ENCODE measurements at places on chromosomes 16 and 17. TPM values are rescaled to one million over a fixed set of nuclear protein-coding genes. Genes with fewer than 3 reads are reported as not detected.

GRCh38 chr17:59409336-59410048 lies 78.0 kb downstream of the YPEL2 start:
- H3K36me3 ChIP-seq, result no peaks in the 10 kb centered on the region
- H3K4me1 ChIP-seq, result no peaks in the 10 kb centered on the region
- no peak overlapping the region for H3K27ac ChIP-seq
- H3K4me3 ChIP-seq, result no peak overlapping the region
- DNase-seq, result no peak

- no peaks in the 10 kb centered on the region for H3K4me1 ChIP-seq
- H3K27ac ChIP-seq, result no peak overlapping the region
- H3K36me3 ChIP-seq, result no peaks in the 10 kb centered on the region
- H3K4me3 ChIP-seq, result no peak overlapping the region
Observed at GRCh38 chr17:15418781-15419180, 48.6 kb downstream of the CDRT4 start.

- no peaks in the 10 kb centered on the region for H3K36me3 ChIP-seq
- H3K4me3 ChIP-seq, result no peak overlapping the region
- no peak for DNase-seq
- no peaks in the 10 kb centered on the region for H3K4me1 ChIP-seq
- H3K27ac ChIP-seq, result no peak overlapping the region
Observed at GRCh38 chr16:3953728-3954410, 73.4 kb upstream of the CREBBP start.

DNA sequence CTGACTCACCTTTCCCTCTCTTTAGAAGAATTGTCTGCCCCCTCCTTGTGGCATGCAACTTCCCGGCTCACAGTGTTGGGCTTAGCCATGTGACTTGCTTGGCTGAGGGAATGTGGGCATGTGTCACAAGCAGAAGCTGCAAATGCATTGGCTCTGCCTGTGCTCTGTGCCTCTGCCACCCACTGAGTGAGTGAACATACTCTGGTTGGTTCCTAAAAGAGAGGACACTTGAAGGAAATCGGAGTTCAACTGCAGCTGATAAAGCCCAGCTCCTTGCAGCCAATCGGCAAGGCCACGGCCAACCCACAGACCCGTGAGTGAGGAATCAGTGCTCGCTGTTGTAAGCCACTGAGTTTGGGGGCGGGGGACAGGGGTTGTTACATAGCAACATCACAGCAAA lies 10.9 kb upstream of the GINS2 start:
- peaks cover 12% of the 10 kb centered on the region for H3K27me3 ChIP-seq
- no peak for DNase-seq
- H3K4me3 ChIP-seq, result no peak overlapping the region
- no peak overlapping the region for H3K27ac ChIP-seq
- H3K4me1 ChIP-seq, result no peaks in the 10 kb centered on the region

CDRT15 gene
- not detected for total RNA-seq

DNA sequence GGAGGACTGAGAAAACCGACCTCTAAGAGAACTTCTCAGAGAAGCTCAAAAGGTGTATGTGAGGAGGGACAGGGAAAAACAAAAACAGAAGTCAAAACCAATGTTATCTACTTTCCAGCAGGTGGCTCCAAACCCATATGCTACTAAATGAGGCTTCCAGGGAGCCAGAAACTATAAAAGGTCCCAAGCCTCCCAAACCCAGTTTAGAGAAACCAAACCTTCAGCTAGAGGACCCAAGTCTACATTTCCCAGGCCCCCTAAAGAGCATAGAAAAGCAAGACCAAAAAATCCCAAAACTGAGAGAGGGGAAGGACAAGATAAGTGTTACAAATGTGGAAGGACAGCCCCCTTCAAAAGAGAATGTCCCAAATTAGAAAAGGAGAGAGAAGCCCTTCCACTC lies 3.7 kb downstream of the HPR start:
- no peaks in the 10 kb centered on the region for H3K36me3 ChIP-seq
- no peak for DNase-seq
- no peak overlapping the region for H3K4me3 ChIP-seq
- no peak overlapping the region for H3K27ac ChIP-seq

DNA sequence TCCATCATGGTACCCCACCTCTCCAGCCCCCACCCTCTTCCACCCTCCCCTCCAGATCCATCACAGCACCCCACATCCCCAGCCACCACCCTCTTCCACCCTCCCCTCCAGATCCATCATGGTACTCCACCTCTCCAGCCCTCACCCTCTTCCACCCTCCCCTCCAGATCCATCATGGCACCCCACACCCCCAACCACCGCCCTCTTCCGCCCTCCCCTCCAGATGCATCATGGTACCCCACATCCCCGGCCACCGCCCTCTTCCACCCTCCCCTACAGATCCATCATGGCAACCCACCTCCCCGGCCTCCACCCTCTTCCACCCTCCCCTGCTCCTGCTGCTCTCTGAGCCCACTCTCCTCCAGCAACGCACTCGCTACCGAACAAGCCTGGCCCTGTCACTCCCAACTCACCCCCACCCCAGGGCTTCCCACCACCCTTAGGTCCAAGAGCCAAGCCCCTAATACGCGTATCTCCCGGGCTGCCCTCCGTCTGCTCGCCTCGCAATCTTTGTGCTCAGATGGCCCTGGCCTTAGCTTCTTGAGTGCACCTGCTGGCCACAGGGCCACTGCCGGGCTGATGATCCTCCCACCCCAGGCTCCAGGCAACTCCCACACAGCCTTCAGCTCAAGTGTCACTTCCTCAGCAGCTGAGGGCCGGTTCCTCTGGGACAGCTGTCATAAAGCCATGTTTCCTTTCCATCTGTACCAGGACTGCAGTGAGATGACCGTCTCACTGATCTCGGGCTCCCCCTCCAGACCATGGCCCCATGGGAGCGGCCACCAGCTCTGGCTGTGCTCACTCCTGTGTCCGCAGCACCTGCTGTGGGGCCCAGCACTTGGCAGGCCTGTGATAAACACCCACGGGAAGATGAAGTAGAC lies 25.5 kb downstream of the KDM8 start:
- peak overlapping the region; percentile 43 for H3K27ac ChIP-seq
- no peak overlapping the region for H3K4me3 ChIP-seq
- peaks cover 44% of the 10 kb centered on the region for H3K4me1 ChIP-seq
- peaks cover 40% of the 10 kb centered on the region for H3K36me3 ChIP-seq

DNA sequence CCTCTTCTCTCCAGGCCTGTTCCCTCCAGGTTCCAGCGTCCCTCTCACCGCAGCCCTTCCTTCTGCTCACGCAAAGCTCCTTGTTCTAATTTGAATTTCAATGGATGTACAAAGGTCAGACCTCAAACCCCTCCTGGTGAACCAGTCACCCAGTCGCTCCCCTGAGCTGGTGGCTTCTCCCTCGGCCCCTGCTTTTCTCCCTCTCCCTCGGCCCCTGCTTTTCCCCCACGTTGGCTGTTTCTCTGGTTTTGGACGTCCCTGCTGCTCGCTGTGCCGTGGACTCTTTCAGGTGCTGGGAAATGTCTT lies 8.6 kb upstream of the MSLN start:
- H3K27ac ChIP-seq, result no peak overlapping the region
- H3K4me3 ChIP-seq, result no peak overlapping the region
- peaks cover 5% of the 10 kb centered on the region for H3K27me3 ChIP-seq
- no peaks in the 10 kb centered on the region for H3K36me3 ChIP-seq
- no peak for DNase-seq

- no peak overlapping the region for H3K27ac ChIP-seq
- no peak for DNase-seq
- H3K4me3 ChIP-seq, result no peak overlapping the region
- peaks cover 12% of the 10 kb centered on the region for H3K4me1 ChIP-seq
- peaks cover 46% of the 10 kb centered on the region for H3K27me3 ChIP-seq
Observed at GRCh38 chr17:15951368-15952047, 6.6 kb downstream of the ADORA2B start.

TRPV3 gene
- 0.51 TPM for total RNA-seq

All from activated T-helper 1 cell treated with anti-CD3 and anti-CD28 coated beads, Interleukin-12 subunit alpha, Interleukin-12 subunit beta, Interleukin-2, Interleukin-4 antibody, amounts not matched to agents 30 ng/mL and 10 ng/mL and 1 ng/mL, durations not matched to agents 14 hours and 24 hours and 36 hours (primary cell).